EL (cell line): ENCODE measurements at places on chromosomes 11 and 22.

GRCh38 chr11:3217818-3218482 lies 663 bp downstream of the MRGPRG start:
- no peak for DNase-seq

DNA sequence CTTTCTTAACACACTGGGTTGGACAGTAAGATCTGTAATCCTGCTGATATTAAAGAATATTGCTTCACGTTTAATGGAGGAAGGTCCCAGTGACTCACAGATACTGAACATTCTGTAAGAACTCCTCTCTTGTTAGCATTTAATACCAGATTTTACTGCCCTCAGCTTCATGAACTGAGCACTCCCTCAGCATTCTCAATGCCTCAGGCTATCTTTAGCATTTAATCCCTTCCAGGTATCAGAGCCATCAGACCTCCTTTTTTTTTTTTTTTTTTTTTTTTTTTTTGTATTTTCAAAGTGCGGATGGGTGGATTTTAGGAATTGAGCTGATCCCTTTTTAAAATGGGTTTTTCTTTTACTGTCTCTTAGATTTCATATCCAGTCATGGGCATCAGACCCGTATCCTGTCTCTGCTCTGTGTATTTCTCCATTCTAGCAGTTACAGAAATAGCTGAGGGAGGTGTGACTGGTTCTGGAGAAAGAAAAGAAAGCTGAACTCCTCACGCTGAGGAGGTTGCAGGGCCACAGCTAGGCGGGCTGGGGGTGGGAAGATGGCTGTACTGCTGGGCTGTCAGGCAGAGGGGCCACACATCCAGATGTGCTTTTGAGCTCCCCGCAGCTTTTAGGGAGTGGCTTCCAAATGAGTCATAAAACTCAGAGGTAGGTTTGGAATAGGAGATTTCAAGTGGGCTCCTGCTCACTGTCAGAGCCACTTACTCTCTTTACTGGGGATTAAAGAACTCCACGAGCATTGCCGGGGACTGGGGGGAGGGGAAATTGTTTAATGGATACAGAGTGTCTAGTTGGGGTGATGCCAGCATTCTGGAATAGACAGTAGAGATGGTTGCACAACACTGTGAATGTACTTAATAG lies 97.0 kb downstream of the SYT9 start:
- DNase-seq, result no peak

- DNase-seq, result no peak
Measured at GRCh38 chr11:71293961-71294782, 41.8 kb upstream of the SHANK2 start.

- DNase-seq, result peak; percentile 51
Measured at GRCh38 chr11:63769042-63769713, 603 bp upstream of the ZFTA start.

DNA sequence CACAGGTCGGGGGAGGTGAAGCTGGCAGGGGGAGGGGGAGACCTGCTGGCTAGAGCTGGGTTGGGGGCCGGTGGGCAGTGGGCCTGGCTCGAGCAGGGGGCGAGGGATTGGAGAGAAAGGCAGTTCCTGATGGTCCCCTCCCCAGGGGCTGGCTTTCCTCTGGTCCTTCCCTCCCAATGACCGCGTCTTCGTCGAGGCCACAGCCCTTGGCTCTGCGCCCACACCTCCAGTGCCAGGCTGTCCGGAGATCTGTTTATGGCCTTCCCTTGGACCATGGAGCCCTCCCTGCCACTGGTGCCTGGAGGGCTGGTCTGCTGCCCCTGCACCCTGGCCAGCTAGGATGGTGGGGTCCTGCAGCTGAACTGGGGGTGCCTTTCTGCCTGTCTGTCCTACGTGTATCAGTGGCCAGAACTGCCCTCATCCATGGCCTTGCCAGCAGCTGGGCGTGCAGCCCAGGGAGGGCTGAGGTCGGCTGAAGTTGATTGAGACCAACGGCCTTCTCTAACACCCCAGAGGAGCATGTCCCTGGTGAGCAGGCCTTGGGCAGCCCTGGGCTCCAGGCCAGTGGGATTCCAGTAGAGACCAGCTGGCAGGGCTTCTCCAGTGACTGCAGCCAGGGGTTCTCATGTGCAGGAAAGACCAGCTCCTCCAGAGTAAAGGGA lies 12.3 kb downstream of the TANGO2 start:
- DNase-seq, result no peak
